Neural crest cell (in vitro differentiated cells): ENCODE measurements at places on chromosomes 12 and 14. TPM values are rescaled to one million over a fixed set of nuclear protein-coding genes. Genes with fewer than 3 reads are reported as not detected.

GRCh38 chr12:85190728-85191127 is 89.3 kb upstream of the ALX1 start:
- H3K27ac ChIP-seq, result no peak overlapping the region
- H3K36me3 ChIP-seq, result no peaks in the 10 kb centered on the region
- peaks cover 4% of the 10 kb centered on the region for H3K4me1 ChIP-seq
- H3K27me3 ChIP-seq, result no peaks in the 10 kb centered on the region
- DNase-seq, result no peak
- H3K4me3 ChIP-seq, result no peak overlapping the region

DNA sequence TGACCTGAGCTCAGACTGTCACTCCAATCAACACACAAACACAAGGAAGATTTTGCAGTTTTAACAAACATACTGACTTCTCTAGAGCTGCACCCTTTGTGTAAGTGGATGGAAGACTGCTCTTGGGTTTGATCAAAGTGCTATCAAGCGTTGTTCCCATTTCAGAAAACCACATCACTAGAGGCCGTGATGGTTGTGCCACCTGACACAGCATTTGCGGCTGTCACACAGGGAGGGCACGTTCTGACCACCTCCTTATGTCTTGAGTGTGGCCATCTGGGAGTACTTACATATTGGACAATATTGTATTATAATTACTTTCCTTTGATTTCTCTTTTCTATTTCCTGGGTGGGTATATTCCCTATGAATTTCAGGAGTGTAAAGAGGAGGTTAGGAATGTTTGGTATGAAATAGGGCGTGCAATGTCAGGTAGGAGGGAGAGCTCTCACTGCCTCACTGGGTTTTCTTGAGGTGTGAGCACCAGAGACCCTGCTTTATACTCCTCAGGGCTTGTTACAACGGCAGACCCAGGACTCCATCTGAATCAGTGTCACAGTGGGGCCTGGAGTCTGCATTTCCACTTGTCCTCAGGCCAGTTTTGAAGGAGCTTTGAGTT is 74.3 kb downstream of the SYNE3 start:
- H3K36me3 ChIP-seq, result no peaks in the 10 kb centered on the region
- H3K27ac ChIP-seq, result no peak overlapping the region
- H3K4me1 ChIP-seq, result peaks cover 3% of the 10 kb centered on the region
- no peaks in the 10 kb centered on the region for H3K27me3 ChIP-seq
- DNase-seq, result no peak
- no peak overlapping the region for H3K4me3 ChIP-seq

The MYRFL gene
- 0.39 and 0.42 TPM in 2 replicates for total RNA-seq

The MLEC gene
- total RNA-seq, result 165 and 167 TPM in 2 replicates

The DCN gene
- total RNA-seq, result 17.9 and 19.6 TPM in 2 replicates

DNA sequence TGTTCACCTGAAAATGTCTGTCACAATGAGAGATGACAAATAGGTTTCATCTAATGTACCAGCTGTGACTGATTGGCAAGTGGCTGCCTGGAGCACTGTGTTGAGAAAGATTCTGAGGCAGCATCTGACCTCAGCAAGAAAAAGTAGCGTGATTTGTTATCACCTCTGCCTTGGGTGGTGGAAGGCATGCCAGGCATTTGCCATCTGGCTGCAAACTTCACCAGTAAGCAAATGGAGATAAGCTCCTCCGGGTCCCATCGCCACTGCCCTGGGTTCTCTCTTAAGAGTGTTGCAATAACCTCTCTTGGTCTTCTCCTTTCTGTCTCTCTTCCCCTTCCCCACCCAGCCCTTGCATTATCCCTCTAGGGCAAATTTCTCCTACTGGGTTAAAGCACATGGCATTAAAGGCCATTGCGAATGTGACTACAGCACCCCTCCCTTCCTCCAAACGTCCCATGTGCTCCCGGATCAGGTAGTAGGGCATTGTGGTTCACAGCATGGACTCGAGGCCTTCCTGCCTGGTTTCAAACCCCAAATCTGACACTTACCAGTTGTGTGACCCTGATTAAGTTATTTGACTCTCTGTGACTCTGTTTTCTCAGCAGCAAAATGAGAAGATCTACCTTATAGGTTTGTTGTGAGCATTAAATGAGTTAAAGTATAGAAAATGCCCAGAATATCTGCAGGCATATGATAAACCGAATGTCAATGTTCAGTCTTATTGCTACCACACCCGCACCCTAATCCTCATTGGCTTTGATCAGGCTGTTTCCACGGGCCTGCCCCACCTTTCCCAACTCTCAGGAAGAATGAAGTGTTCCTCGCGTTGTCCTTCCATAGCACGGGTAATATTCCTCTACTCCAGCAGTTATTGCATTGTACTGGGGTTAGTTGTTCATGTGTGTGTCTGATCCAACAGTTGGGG is 8.2 kb upstream of the LGALS3 start:
- peaks cover 7% of the 10 kb centered on the region for H3K27me3 ChIP-seq
- no peaks in the 10 kb centered on the region for H3K36me3 ChIP-seq
- no peak overlapping the region for H3K27ac ChIP-seq
- H3K4me3 ChIP-seq, result no peak overlapping the region
- no peak for DNase-seq
- peaks cover 14% of the 10 kb centered on the region for H3K4me1 ChIP-seq

DNA sequence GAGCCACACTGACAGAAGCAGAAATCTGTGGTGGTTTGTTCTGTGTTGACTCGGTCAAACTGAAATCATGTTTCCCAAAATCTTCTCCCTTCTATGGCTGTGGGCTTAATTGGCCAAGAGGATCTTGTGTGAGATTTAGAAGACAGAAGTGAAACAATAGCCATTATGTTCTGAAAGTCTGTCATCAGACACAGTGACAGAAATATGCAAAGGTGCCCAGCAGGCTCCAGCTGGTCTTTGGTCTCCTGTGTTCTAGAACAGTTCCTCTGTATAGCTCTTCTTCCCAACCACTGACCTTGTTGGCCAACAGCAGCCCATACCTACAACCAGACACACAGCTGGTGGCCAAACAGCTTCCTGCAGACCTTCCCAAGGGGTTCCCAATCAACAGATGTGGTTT is 25.0 kb upstream of the COCH start:
- no peaks in the 10 kb centered on the region for H3K36me3 ChIP-seq
- no peak overlapping the region for H3K4me3 ChIP-seq
- H3K27ac ChIP-seq, result no peak overlapping the region
- no peaks in the 10 kb centered on the region for H3K4me1 ChIP-seq
- peaks cover 27% of the 10 kb centered on the region for H3K27me3 ChIP-seq

The FAM181A gene
- total RNA-seq, result 13.4 and 14.7 TPM in 2 replicates
